Nephron progenitor cell (in vitro differentiated cells): ENCODE measurements at places on chromosomes 5 and 9.
A peak's percentile ranks its signal among the peaks of the same experiment; 100 is the strongest.

GRCh38 chr5:112202694-112203093 is 216.4 kb downstream of the EPB41L4A start:
- no peak for DNase-seq

- DNase-seq = peak; percentile 68
Measured at GRCh38 chr9:132878695-132879456, at the start of gene SPACA9. SPACA9 (plus strand) TSS chr9:132878898; CDS start chr9:132883948, 5,050 bp downstream.

- no peak for DNase-seq
Measured at GRCh38 chr9:91176426-91176825, 185.3 kb downstream of the AUH start.

- no peak for DNase-seq
Measured at GRCh38 chr5:138989720-138990119, 114.6 kb upstream of the LRRTM2 start.

DNA sequence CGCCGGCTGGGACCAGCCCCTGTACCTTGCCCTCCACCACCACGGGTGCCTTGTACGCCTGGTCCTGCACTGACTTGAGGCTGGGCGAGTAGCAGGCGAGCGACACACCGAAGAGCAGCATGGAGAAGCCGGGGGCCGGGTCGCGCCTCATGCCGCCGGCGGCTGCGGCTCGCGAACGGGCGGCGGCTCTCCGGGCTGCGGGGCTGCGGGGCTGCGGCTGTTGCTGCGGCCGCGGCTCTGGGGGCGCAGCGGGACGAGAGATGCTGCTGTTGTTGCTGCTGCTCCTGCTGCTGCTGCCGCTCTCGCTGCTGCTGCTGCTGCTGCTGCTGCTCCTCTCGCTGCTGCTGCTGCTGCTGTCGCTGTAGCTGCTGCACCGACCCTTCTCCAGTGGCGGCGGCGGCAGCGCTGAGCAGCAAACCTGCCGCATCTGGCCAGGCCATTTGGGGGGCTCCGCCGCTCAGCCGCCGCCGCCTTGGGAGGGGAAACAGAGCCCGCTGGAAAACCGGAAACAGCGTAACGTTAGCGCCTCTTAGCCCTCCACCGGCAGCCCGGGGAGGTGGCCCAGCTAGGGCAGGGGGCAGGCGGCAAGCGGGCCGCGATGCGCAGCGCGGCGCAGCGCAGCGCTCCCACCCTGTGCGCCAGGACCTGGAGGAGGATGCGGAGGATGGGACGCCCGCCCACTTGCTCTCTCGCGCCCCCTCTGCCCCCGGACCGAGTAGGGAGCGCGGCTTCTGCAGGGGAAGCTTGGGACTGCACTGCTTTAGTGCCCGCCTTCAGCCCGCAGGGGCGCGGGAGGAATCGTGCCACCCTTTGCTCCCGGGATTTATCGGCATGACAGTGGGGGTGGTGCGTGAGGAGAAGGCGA is at the start of gene NRG2:
TSS of gene NRG2 (minus strand) at position 657 of the 865 bp plus-strand sequence.
- peak; percentile 80 for DNase-seq

DNA sequence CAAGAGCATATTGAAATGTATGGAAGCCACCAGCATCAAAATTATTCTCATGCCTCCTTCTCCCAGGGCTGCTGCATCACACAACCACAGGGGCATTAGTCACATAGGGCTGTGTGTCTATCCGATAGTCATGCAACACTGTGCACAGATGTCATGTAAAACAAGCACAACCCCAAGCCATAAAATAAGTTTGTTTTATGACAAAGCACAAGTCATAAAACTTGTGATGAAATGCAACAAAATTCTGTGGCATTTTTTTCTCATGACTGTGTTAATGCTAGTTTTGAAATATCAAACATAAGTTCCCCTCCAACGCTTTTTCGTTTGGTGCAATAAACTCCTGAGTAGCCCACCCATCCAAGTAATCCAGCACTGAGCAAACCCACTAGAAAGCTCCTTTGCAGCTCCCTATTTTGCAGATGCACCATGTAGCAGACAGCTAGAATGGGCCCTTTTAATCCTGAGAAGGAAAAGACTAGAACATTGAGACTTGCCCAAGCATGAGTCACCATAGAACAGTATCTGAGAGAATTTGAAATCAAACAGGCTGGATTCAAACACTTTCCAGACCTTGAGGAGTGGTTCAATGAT is 93.3 kb upstream of the ZNF366 start:
- DNase-seq = no peak

DNA sequence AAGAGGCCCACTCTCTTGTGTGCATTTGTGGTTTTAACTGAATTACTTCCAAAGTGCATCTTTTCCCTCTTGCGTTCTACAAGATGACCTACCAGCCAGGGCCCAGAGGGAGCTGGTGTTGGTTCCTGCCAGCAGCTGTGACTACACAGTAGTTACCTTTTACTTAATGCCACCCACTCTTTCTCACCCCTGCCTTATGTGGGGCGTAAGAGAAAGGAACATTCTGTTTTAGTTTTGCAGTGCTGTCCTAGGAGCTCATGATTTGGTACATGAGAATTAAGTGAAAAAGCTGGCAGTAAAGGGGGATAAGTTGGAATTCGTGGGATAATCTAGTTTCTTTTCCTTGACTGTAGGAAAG is 45.4 kb downstream of the RCL1 start:
- DNase-seq = no peak

DNA sequence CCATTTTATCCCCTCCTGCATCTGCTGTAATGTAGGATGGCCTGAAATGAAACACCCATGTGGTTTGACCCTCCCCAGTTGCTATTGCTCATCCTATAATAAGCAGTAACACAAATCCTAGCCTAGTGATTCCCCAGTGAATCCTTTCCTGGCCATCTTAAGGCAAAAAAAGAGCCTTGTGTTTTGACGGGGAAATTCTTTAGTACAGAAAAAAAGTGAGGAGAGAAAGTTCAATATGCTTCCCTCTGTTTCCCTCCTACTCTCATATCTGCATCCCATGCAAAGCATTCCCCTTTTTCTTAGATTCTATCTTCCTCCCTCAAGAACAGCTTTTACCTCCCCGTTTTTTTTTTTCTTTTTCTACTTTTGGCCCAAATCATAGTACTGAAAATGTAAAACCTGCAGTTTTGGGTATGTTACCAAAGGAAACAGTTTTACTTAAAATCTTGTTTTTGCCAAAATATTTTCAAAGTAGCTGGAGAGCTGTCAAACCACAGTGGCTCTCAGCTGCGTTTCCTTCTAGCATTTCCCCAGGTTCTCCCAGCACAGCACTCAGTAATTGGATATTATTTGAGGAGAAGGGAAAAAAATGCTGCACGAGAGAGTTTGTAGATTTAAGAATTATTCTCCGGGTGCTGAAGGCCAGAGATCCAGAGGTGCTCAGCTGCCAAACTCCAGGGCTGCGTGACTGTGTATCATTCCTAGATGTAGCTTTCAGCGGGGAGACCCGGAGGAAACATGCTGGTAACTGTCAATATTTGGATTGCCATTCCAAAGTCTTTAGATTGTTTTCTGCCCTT is 321.4 kb downstream of the NPR3 start:
- DNase-seq = no peak

- no peak for DNase-seq
Measured at GRCh38 chr5:172820046-172820767, 13.8 kb upstream of the ERGIC1 start.

- no peak for DNase-seq
Measured at GRCh38 chr9:11039006-11039405, 426.2 kb upstream of the PTPRD start.

DNA sequence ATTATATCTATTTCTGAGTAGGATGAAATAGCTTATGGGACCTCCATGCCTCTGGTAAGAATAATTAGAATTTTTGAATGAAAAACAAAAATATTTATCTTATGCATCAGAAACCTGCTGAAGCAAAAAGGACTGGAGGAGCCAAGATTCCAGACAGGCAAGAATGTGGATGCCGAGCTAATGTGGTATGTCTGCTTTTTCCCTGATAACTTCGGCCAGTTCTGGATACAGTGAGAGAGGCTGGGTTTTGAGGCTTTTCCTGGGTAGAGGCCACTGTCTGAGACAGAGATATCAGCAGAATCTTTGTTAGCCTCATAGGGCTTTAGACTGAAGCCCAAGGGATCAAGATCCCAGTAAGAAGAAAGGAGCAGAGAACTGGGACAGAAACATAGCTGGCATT is 5.2 kb upstream of the CTNND2 start:
- no peak for DNase-seq

GRCh38 chr5:125890511-125890931 is 532.7 kb upstream of the GRAMD2B start:
- no peak for DNase-seq

DNA sequence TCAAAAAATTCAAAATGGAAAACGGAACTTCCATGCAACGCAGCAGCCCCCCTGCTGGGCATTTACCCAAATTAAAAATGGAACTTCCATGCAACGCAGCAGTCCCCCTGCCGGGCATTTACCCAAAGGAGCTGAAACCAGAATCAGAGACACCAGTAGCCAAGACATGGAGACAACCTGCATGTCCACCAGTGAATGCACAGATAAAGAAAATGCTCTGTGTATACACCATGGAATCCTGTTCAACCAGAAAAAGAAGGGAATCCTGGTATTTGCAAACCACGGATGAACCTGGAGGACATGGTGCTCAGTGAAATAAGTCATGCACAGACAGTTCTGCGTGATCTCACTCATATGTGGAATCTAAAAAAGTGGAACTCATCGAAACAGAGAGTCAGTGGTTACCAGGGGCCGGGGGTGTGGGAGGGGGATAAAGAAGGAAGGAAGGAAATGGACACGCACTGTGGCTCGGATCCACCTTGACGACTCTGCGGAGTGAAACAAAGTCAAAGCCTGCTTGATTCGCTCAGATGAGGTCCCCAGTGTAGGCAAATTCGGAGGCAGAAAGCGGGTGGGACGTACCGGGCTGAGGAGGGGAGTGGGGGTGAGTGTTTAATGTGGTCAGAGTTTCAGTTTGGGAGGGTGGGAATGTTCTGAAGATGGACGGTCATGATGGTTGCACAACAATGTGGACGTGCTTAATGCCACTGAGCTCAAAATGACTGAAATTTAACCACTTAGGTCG is 40.2 kb upstream of the EXOC3 start:
- DNase-seq = no peak
